Esophagus squamous epithelium (tissue), 5 donors: ENCODE measurements at places on chromosomes 11 and 22. TPM values are rescaled to one million over a fixed set of nuclear protein-coding genes. Genes with fewer than 3 reads are reported as not detected.

Gene OR5T2
- total RNA-seq, result not detected

Gene SLC22A9
- total RNA-seq, result not detected

Gene SLC29A2
- 2.9 TPM for total RNA-seq

Gene KCNK4
- total RNA-seq, result not detected

Gene DTX4
- total RNA-seq, result 8.4 TPM

Gene HSPB2
- total RNA-seq, result not detected

Gene ACRV1
- total RNA-seq, result not detected

Gene NLRP10
- total RNA-seq, result not detected

Gene MCAT
- total RNA-seq, result 17.1 TPM

- no peak for DNase-seq
- no peaks in the 10 kb centered on the region for H3K36me3 ChIP-seq
- H3K4me3 ChIP-seq, result no peak overlapping the region
- no peak overlapping the region for H3K27ac ChIP-seq
These were observed 66.0 kb upstream of the TIMP3 start for GRCh38 chr22:32735526-32735925.

- DNase-seq, result peak; percentile 52
- peaks cover 64% of the 10 kb centered on the region for H3K4me1 ChIP-seq
- H3K36me3 ChIP-seq, result no peaks in the 10 kb centered on the region
- peak overlapping the region; percentile 92 for H3K27ac ChIP-seq
- peak overlapping the region; percentile 74 for H3K4me3 ChIP-seq
- no peaks in the 10 kb centered on the region for H3K27me3 ChIP-seq
These were observed 603 bp downstream of the ESRRA start for GRCh38 chr11:64305691-64306562.

- H3K4me3 ChIP-seq, result no peak overlapping the region
- no peaks in the 10 kb centered on the region for H3K36me3 ChIP-seq
- H3K27me3 ChIP-seq, result no peaks in the 10 kb centered on the region
- DNase-seq, result no peak
These were observed 77.7 kb downstream of the LARGE1 start for GRCh38 chr22:33842421-33843094.

DNA sequence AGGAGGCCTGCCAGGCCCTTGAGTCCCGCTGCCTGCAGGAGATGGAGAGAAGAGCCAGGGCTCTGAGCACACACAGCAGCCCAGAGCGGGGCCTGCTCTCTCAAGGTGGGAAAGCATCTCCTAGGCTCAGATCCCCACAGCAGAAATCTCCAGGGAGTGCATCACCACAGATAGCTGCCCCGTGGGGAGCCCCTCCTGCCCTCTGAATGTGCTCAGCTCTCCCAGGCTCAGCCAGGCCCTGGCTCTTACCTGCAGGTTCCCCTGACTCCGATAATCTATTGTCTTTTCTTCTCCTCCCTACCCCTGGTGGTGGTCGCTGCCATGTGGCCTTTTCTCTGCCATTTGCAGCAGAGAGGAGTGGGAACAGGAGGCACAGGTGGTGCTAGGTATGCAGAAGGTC lies 49.9 kb downstream of the BTG4 start:
- H3K4me3 ChIP-seq, result no peak overlapping the region
- no peaks in the 10 kb centered on the region for H3K27me3 ChIP-seq
- no peak for DNase-seq
- H3K36me3 ChIP-seq, result no peaks in the 10 kb centered on the region

- H3K27ac ChIP-seq, result no peak overlapping the region
- no peak overlapping the region for H3K4me3 ChIP-seq
- H3K36me3 ChIP-seq, result no peaks in the 10 kb centered on the region
- no peak for DNase-seq
- peaks cover 14% of the 10 kb centered on the region for H3K4me1 ChIP-seq
These were observed 14.0 kb downstream of the EP300 start for GRCh38 chr22:41106122-41106968.

- H3K27ac ChIP-seq, result no peak overlapping the region
- DNase-seq, result no peak
- H3K4me1 ChIP-seq, result no peaks in the 10 kb centered on the region
- H3K36me3 ChIP-seq, result no peaks in the 10 kb centered on the region
These were observed 17.8 kb upstream of the TMPRSS13 start for GRCh38 chr11:117946842-117947526.

GRCh38 chr11:68778205-68778604 lies 26.9 kb upstream of the TESMIN start:
- DNase-seq, result no peak
- H3K27me3 ChIP-seq, result no peaks in the 10 kb centered on the region
- no peak overlapping the region for H3K27ac ChIP-seq
- H3K4me1 ChIP-seq, result no peaks in the 10 kb centered on the region
- H3K4me3 ChIP-seq, result no peak overlapping the region

DNA sequence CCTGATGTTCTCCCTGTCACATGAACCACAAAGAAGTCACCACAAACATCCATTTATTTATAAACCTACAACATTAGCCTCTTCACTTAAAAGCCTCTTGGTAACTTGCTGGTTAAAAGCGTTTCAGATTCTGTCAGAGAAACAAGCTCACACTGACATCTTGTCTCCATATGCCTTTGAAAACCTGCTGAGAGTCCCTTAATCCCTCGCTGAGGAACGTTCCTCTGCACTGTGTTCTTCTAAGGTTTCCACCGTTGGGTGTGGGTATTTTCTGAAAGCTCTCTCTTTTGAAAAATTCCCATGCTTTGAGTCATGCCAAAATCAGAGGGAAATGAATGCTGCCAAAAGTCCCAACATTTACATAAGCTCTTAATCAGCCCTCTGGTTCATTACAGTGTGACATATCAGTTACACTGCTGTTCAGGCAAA lies 149.8 kb downstream of the CCDC34 start:
- no peaks in the 10 kb centered on the region for H3K27me3 ChIP-seq
- H3K27ac ChIP-seq, result peak overlapping the region; percentile 68
- H3K4me1 ChIP-seq, result peaks cover 14% of the 10 kb centered on the region
- no peak for DNase-seq

- H3K27ac ChIP-seq, result peak overlapping the region; percentile 89
- H3K4me3 ChIP-seq, result peak overlapping the region; percentile 69
- peak; percentile 7 for DNase-seq
- no peaks in the 10 kb centered on the region for H3K36me3 ChIP-seq
These were observed 587 bp downstream of the DENND5A start for GRCh38 chr11:9264316-9265210.

DNA sequence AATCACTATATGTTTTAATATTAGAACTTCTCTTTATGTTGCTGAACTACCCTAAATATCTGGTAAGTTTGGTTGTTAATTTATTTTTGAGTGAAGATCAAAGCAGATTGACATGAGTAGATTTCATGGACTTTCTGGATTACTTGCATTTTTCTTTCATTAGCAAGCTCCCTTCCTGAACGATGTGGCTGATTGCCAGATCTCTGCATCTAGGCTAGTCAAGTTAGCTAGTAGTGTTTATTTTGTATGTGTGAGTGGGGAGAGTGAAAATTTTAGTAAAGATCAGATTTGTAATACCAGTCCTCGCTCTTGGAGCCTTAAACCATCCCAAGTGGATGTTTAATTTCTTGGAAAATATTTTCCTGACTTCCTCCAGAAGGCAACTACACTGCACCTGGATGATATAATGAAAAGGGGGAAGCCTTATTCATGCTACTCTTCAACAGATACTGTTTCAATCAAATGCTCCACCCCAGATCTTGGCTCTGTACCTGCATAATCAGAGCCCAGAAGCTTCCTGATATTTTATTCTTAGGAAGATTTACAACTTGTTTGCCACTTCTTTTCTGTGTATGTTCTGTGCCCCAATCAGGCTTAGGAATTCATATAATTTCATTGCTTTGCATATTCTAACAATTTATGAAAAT lies 143.2 kb upstream of the GRIA4 start:
- no peak overlapping the region for H3K27ac ChIP-seq
- H3K36me3 ChIP-seq, result no peaks in the 10 kb centered on the region
- DNase-seq, result no peak
- H3K4me1 ChIP-seq, result no peaks in the 10 kb centered on the region

GRCh38 chr22:31142285-31142684 lies 2.0 kb upstream of the PLA2G3 start:
- DNase-seq, result no peak
- H3K4me3 ChIP-seq, result no peak overlapping the region

DNA sequence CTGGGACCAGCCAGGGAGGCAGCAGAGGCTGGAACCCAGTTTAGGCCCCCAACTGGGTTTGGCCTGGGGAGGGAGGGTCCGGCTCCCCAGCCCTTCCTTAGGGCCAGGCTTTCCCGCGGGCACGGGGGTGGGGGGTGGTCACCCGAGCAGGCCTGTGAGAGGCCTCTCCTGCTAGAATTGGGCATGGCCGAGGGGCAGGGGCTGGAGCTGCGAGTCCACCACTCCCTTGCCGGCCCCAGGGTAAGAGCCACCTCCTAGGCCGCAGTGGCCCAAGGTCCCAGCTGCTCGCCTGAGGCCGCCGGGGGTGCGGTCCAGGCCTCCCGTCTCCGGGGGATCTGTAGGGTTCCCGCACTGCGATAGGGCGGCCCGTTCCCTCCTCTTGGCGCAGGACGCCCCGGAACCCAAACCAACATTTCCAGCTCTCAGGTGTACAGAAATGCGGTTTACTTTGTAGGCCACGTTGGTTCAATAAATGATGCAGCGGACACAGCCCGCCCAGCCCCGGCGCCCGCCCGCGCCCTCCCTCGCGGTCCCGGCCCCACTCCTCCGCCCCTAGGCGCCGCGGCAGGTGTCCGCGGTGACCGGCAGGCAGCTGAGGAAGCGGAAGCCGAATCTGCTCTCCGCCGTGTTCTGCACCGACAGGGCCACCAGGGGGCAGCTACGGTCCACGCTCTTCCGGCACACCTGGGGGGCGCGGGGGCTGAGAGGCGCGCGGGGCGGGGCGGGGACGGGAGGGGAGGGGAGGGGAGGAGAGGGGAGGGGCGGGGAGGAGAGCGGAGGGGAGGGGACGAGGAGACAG lies 5.9 kb downstream of the LMNTD2 start:
- H3K27me3 ChIP-seq, result peaks cover 6% of the 10 kb centered on the region
- H3K36me3 ChIP-seq, result no peaks in the 10 kb centered on the region
- peak overlapping the region; percentile 53 for H3K4me3 ChIP-seq
- no peak for DNase-seq

DNA sequence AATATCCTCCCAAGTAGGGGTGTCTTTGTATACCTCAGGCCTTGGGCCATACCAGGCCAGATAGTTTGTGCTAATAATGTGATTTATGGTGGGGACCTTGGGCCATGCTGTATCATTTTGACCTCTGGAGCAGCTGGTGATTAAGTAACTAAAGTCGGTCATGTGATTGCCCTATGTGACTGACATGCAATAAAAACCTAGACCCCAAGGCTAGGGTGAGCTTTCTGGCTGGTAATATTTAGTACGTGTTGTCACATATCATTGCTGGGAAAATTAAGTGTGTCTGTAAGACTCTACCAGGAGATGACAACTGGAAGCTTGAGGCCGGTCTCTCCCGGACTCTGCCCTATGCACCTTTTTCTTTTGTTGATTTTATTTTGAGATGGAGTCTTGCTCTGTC lies 12.6 kb upstream of the TFIP11 start:
- H3K4me1 ChIP-seq, result peaks cover 4% of the 10 kb centered on the region
- peaks cover 9% of the 10 kb centered on the region for H3K36me3 ChIP-seq
- H3K27me3 ChIP-seq, result no peaks in the 10 kb centered on the region
- DNase-seq, result no peak
- H3K4me3 ChIP-seq, result no peak overlapping the region
- H3K27ac ChIP-seq, result no peak overlapping the region

DNA sequence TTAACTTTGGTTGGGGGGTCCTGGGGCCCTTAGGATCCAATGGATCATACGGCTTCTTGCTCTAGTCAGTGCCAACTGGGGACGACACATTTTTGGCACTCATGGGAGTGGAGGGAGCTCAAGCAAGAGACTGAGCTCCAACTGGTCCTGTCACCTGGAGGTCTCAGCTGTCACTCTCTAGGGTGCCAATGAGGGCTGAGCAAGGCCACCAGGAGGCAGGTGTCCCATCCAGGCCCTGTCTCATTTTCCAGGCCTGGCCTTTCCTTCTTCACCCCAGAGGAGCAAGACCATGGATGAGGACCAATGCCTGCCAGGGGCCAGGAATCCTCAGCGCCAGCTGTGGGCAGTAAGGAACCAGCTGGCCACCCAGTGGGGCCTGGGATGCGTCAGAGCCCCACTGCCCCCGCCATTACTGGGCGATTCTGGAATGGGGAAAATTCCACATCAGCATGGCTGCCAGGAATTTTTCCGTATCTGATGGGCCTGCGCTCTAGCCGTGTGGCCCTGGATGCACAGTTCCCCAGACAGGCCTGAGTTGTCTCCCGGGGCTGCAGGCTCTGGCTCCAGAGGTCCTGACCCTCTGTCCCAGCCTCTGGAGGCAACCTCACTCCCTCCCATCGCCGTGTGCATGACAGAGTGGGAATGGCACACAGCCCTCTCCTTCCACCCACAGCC lies 669 bp upstream of the GAL3ST1 start:
- H3K4me1 ChIP-seq, result no peaks in the 10 kb centered on the region
- H3K27ac ChIP-seq, result no peak overlapping the region
- H3K4me3 ChIP-seq, result peak overlapping the region; percentile 31

- no peak overlapping the region for H3K4me3 ChIP-seq
- no peak for DNase-seq
- peaks cover 6% of the 10 kb centered on the region for H3K4me1 ChIP-seq
- H3K36me3 ChIP-seq, result no peaks in the 10 kb centered on the region
- H3K27me3 ChIP-seq, result no peaks in the 10 kb centered on the region
- no peak overlapping the region for H3K27ac ChIP-seq
These were observed 58.2 kb downstream of the RRAS2 start for GRCh38 chr11:14300661-14301304.

DNA sequence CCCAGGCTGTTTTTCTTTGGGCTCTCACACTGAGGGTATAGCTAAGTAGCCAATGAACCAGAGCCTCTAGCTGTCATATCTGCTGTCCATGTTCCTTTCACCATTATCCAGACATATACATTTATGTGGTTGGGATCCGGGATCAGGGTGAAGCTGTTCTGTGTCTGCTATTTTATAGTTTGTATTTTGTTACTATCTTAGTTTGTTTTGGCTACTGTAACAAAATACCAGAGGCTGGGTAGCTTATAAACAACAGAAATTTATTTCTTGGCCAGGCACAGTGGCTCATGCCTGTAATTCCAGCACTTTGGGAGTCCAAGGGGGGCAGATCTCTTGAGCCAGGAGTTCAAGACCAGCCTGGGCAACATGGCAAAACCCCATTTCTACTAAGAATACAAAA lies 40.5 kb upstream of the CABP7 start:
- H3K27ac ChIP-seq, result no peak overlapping the region
- H3K4me3 ChIP-seq, result no peak overlapping the region
- peaks cover 100% of the 10 kb centered on the region for H3K36me3 ChIP-seq
- no peak for DNase-seq
- no peaks in the 10 kb centered on the region for H3K4me1 ChIP-seq

- H3K27ac ChIP-seq, result no peak overlapping the region
- H3K4me1 ChIP-seq, result no peaks in the 10 kb centered on the region
- DNase-seq, result no peak
- H3K4me3 ChIP-seq, result no peak overlapping the region
These were observed 8.5 kb downstream of the BACE1-AS start for GRCh38 chr11:117299351-117300282.
